ENCODE measurements at places on chromosomes 11 and 22.

- DNase-seq, result no peak
These were observed 104.0 kb downstream of the FAR1 start for GRCh38 chr11:13772223-13773046.

DNA sequence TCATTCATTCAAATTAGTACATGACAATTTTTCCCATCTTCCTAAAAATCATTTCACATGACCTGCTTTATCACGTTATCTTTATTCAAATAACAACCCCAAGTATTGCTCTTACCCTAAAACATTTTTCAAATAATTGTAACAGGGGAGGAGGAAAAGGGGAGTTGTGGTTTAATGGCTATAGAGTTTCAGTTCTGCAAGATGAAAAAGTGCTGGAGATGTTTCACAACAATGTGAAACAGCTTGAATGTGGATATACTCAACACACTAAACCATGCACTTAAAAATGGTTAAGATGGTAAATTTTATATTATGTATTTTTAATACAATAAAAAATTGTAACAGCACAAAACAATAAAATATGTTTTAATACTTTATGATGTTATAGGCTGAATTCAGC is 161.6 kb upstream of the GUCY1A2 start:
- no peak for DNase-seq

DNA sequence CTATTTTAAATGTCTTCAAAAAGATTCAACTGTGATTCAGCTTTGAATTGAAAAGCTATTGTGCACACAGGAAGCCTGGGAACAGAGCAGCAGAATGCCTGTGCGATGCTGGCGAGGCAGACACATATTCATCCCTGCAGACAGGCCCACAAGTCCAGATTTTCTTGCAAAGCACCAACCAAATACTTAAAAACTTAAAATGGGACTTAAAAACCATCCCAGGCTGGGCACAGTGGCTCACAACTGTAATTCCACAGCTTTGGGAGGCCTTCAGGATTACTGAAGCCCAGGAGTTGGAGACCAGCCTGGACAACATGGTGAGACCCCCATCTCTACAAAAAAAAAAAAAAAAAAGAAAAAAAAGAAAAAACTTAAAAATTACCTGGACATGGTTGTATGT is 122.6 kb upstream of the SERPIND1 start:
- no peak for DNase-seq

GRCh38 chr11:16818284-16818683 is 79.8 kb downstream of the C11orf58 start:
- no peak for DNase-seq

DNA sequence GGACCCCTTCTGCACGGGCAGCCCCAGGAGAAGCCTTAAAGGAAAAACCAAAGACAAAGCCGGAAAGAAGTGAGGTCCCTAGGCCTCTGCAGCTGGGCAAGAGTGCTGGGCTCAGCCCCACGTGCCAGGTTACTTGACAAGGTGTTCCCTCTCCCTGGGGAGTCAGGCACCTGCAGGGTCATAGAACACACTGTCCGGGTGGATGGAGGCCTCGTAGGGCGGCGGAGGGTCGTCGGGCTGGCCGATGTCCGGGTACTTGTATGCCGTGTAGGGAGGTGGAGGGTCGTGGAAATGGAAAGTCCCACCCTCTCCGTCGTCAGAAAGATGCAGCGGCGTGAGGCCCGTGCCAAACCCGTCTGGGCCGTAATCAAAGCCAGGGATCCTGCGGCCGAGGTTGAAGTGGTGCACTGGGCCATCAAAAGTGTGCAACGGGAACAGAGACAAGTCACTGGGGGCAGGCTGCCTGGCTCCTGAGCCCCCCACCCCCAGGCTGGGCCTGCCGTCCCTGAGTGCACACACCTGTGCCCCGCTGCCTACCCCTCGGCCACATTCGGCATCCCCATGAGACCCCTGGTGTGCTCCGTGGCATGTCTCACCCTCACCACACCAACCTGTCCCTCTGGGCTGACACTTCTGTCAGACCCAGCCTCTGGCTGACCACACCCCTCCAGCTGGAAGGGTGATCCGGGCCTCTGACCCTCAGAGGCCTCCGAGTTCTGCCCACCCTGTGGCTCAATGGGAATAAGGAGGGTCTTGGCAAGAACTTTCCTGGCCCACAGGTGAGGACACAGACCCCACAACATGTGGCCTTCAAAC is 81.1 kb downstream of the DGCR2 start:
- DNase-seq, result no peak

DNA sequence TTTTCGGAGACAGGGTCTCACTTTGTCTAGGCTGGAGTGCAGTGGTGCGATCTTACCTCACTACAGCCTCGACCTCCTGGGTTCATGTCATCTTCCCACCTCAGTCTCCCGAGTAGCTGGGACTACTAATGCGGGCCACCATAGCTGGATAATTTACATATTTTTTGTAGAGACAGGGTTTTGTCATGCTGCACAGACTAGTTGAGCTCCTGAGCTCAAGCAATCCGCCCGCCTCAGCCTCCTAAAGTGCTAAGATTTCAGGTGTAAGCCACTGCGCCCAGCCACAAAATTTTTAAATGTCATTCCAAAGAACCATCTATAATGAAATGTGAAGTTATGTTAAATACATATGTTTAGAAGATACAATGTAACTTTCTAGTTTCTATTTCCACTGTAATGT is 4747.7 kb upstream of the OR11H1 start:
- DNase-seq, result no peak

DNA sequence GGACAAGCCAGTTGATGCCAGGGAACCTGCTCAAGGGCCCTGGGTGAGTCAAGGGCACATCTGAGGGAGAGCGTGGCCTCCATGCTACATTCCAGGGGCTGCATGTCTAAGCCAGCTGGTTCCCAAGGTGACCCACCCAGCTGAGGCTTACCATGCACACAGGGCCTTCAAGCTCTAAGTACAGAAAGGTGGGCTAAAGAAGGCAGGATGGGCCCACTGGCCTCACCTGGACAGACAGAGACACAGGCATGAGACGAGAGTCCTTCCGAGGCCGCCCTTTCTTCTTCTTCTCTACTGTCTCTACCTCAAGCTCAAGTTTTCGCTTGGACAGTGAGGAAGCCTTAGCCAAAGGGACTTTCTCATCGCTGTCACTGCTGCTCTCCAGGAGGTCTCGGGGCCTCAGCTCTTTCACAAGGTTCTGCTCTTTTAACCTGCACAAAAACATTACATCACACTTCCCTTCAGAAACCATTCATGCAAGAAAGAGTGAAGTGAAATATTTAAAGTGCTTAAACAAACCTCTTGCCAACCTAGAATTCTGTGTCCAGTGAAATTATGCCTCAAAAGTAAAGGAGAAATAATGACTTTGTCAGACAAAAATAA is 69.9 kb downstream of the HIRA start:
- DNase-seq, result no peak

DNA sequence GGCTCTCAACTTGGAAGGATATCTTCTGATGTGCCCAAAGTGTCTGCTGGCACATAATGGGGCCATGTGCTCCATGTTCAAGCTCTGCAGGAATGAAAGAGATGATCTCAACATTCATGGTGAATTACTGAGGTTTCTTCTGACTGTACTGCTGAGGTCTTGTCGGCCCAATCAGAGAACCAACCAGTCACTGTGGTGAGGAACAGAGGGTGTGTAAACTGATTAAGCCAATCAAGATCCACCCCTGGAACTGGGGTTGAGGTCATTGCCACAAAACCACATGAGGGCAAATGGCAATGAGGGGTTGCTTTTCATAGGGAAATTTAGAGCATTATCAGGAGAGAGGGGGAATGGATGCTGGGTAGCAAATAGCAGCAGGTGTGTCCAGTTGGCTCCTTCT is 152.3 kb upstream of the RAG2 start:
- peak; percentile 48 for DNase-seq

DNA sequence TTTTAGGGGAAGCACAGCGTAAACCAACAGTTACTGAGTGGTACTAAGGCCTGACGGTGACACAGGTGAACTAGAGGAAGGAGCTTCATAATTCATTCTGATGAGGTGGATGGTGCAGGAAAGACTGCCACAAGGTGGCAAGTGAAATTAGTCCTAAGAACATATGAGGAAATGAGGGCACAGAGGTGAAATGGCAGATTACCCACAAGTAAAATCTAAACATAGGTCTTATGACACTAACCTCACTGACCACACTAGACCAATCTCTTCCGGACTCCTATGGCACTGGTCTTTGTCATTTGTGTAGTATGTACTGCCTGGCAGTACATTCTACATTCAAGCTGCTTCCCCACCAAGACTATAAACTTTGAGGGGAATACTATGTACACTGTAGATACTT is 20.2 kb downstream of the GAB2 start:
- no peak for DNase-seq

DNA sequence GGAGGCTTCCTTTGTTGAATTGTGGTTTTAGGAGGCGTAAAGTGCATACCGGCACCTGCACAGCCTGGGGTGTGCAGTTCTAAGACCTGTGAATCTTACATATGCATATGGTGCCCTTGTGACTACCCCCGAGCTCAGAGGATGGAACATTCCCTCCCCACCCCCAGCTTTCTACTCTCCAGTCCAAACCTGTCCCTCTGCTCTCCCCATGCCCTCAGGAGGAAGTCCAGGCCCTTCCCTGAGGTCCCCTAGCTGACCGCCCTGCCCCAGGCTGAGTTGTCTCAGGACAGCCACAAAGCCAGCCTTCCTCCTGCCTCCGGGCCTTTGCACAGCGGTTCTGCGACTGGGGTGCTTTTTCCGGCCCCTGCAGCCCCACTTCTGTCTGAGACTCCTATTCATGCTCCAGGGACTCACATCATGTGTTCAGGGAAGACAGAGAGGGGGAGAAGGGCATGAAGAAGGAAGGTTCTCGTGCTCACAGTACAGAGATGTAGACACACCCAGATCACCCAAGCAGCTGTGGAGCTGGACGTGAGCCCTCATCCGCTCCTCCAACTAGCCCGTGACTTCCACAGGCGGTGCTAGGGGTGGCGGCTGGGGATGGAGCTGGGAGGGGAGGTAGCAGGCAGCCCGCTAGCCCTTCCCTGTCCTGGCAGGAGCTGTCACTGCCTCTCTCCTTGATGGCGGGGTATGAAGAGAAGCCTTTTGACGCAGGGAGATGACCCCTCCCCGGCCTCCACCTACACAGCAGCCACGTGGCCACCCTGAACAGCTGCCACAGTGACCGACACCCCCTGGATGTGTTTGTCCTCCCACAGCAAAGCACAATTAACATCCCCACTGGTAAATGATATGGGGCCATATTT is 50.8 kb downstream of the FLRT1 start:
- DNase-seq, result peak; percentile 63

- DNase-seq, result no peak
These were observed 70.7 kb downstream of the DGCR2 start for GRCh38 chr22:19051381-19052072.

Data from DND-41 (cell line).